LNCaP clone FGC (cell line): ENCODE measurements at places on chromosomes 5 and 9.

GRCh38 chr5:158848634-158849033 is 251.1 kb downstream of the EBF1 start:
- DNase-seq: no peak

DNA sequence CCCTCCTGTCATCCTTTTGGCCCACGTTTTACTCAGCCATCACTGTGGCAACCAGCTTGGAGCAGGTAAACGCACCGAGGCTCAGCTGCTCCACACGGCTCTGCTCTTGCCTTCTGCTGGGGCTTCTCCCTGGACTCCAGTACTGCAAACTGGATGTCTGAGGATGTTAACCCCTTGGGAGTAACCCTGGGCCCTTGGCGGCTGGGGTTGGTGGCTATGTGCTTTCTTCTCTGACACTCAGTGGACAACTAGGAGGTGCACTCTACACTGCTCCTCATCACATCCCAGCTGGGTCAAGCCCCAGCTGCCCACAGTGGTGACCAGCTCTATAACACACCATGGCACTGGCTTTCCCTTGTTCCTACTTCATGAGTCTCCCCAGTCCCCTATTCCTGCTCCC is 12.2 kb upstream of the CYSTM1 start:
- no peak for DNase-seq

DNA sequence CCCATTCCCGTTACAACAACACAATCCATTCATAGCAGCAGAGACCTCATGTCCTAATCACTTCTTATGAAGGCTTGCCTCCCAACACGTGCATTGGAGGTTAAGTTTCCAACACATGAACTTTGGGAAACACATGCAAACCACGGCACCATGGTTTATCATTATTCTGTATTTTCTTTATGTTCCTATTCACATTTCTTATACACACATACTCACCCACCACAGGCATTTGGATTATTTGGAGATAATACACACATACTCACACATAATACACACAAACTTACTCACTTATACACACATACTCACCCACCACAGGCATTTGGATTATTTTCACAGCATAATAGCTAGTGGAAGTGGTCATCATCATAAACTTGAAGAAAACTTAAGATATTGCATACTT is 75.6 kb downstream of the C7 start:
- DNase-seq: no peak

DNA sequence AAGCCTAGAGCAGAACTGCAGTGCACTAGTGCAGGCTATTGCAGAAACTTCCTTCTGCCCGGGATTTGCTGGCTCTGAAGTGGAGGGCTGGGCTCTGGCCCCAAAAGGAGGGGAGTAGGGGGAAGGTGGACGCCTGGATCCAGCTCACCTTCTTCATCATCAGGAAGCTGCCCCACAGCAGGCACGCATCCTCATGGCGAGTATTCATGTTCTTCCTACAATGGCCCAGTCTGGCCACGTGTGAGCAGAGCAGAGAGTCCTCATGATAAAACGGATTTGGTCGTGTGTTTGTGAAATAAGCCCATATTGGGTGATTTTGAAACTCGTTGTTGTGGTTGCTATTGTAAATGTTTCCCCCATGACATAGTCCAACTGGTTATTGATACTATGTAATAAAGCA is 8.2 kb upstream of the GLIPR2 start:
- no peak for DNase-seq

GRCh38 chr9:107780960-107781359 is 291.4 kb upstream of the KLF4 start:
- no peak for DNase-seq

DNA sequence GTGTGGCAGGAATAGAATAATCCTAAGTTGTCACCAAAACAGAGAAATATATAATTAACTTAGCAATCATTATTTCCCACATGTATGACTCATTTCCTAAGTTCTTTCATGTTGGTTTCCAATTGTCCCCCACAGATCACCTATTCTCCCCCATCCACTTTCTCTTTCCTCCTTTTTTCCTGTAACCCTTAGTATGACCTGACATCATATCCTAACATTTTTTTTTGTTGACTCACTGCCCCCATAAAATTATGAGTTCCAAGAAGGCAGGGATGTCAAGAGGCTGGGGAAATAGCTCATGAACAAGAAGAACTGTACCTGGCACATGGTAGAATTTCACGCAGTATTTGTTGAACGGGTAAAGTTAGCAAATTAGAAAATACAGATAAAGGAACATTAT is 186.7 kb downstream of the DCP2 start:
- DNase-seq: no peak

GRCh38 chr9:130124085-130124860 is 47.9 kb upstream of the NCS1 start:
- DNase-seq: no peak

DNA sequence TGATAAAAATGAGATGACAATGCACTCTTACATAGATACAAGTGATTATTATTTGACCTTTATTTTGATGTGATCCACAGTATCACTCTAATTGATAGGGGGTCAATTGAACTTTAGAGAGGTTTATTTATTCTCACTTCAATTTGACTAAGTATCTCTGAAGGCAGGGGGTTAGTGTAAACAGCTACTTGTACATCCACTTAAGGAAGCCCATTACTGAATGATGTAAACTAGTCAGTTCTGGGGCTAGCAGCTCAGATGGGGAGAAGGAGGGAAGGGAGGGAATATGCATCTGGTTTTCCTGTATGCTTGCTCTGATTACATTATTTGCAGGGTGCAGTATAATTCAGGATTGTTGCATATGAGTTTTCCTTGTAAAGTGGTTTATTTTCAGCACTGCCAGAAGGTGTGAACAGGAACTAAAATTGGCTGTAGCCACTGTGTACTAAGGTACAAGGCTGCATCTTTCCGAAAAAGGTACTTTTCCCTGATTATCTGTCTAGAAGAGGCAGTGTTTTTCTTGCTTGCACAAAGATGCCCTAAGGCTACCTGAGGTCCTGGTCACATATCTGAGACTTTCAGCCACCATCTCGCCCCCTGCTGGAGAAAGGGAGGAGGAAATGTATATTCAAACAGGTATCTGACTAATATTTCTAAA is 51.2 kb downstream of the MRPS27 start:
- DNase-seq: no peak

DNA sequence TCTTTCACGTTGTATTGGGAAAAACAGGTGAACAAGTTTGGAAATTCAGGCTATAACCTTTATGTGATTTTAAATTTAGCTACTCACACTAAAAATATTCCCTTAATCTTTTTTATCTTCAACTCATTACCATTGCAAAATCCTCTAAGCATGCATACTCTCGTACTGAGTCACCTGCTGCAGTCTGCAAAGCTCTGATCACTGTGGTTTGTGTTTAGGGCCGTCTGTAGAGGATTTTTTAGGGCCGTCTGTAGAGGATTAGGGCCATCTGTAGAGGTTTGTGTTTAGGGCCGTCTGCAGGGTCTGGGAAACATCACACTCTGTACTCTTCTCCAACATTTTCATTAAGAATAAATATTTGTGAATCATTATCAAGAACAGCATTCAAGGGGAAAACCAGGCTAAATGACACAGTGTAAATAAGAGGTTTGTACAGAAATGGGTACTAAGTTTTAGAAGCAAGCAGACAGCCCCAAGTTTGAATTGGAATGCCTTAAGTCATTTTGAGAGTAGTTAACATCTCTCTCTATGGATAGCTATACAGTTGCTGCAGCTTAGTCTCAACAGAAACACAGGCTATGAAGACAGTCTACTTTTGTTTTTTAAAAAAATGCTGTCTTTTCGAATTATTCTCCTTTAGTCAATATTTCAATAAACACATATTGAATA is 155.0 kb upstream of the TSLP start:
- DNase-seq: no peak

DNA sequence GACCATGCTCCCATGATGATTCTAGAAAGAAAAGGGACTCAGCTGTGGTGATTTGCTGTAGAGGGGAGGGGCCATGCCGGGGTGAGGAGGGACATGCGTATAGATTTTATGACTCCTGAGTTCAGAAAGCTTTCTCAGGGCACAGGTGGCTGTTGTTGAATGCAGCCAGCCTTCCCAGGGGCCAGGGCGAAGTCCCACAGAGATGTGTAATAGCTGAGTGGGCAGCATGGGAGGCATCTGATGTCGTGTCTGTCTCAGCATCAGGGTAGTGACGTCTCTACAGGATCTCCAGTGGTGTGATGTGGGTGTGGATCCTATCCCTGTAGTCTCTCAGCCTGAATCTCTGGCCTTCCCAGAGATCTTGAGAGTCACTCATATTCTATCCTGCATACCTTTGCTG is 7.8 kb upstream of the BOD1 start:
- DNase-seq: no peak

- no peak for DNase-seq
These were observed 34.1 kb upstream of the SLC6A19 start for GRCh38 chr5:1167361-1167727.

- no peak for DNase-seq
These were observed 24.2 kb downstream of the NEK6 start for GRCh38 chr9:124281931-124282371.

DNA sequence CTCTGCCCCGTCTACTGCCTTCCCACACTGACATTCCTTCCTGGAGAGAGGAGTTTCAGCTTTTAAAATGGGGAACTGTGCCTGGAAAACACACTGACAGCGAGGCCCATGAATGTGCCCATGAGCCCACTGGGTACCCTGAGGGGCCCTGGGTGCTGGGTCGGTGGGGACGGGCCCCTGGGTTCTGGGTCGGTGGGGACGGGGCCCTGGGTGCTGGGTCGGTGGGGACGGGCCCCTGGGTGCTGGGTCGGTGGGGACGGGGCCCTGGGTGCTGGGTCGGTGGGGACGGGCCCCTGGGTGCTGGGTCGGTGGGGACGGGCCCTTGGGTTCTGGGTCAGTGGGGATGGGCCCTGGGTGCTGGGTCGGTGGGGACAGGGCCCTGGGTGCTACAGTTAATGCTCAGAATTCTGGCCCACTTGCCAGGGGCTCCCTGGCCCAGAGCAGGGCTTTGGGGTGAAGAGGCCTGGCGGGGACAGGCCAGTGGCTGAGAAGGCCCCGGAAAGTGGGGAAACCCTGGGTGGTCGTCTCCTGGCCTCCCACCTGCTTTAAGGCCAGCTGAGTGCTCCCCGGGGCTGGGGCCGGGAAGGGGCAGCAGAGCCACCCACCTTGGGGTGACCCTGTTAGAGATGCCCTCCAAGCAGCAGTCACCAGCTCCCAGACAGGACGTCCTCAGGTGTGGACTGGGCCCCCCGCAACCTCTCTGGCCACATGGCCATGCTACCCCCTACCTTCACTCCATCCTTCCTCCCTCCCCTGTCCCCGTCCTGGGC is 2.5 kb downstream of the GPSM1 start:
- no peak for DNase-seq

- DNase-seq: no peak
These were observed 7.4 kb downstream of the TMOD1 start for GRCh38 chr9:97508852-97509251.
